ENCODE measurements at places on chromosomes 5 and 9.
A peak's percentile ranks its signal among the peaks of the same experiment; 100 is the strongest.

GRCh38 chr5:172454358-172455086, at the start of gene SH3PXD2B:
Gene SH3PXD2B (minus strand): TSS chr5:172454525. CDS start chr5:172454352, 173 bp downstream.
- peak; percentile 76 for DNase-seq

GRCh38 chr5:180396926-180397325, 43.8 kb upstream of the GFPT2 start:
- peak; percentile 11 for DNase-seq

GRCh38 chr5:177333420-177334154, 17.9 kb downstream of the LMAN2 start:
- no peak for DNase-seq

DNA sequence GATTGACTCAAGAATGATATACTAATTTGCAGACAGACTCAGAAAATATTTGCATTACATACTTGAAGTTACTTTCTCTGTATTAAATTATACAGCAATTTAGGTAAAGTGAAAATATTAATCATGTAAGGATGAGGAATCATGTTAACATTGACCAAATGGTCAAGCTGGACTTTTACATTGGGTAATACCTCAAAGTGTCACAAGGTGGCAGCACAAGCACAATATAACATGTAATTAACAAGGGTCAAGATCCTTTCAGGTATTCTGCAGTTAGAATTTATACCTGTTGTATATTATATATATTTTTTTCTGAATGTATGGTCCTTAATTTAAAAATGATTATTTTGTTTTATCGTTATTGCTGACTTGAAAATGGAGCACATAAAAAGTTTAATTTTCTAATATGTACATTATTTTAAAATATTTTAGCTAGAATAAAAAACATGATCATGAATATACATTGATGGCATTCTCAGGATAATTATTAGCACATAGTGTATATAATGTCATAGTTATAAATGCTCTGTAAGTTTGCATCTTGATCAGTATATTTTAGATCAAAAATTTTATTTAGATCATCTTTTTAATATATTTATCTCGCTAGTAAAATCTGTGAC, 8.6 kb downstream of the HAPLN1 start:
- peak; percentile 65 for DNase-seq

GRCh38 chr5:63070001-63070400, 491.4 kb downstream of the LRRC70 start:
- DNase-seq, result no peak

- DNase-seq, result no peak
Measured at GRCh38 chr5:14687023-14687665, 22.6 kb downstream of the OTULIN start.

DNA sequence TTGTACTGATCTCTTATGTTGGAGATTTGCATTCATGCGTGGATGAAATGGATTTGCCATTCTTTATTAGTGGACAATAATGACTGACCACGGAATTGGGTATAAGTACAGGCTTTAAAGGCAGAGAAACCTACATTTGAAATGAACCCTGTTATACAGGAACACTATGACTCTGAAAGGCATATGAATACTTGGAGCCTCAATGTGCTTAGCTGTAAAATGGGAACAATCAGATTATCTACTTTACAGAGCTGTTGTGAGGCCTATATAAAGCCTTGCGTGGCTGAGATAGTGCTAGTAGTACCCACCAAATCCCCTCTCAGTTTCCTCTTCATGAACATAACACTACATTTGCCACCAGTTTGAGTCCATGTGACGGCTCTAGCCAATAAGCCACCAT, 18.9 kb upstream of the MGAT1 start:
- DNase-seq, result no peak

DNA sequence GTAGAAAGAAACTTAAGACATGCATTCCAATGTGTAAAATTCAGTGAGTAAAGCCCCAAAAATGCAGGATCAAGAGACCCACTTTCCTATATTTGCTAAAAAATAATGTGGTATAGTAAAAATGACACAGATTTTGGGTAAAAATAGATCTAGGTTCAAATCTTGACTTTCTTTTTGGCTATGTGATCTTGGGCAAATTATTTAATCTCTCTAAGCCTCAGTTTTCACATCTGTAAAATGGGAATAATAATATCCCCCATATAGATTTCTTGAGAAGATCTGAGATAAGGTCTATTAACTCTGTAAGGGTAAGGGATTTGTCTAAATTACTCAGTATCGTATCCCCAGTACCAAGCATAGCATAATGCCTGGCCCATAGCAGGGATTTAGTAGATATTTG, 172.3 kb downstream of the CARTPT start:
- no peak for DNase-seq

DNA sequence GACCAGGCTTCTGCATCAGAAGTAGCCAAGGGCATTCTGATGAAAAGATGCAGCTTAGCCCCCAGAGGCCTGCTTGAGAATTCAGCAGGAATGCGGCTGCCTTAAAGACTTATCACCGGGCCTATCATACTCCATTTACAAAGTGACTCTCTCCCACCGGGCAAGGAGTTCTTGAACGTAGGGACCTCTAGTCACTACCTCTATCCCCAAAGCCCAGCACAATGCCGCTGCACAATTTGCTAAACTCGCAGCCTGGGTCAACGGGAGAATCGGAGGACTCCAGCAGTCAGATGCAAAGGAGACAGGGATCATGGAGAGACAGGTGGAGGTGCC, 661 bp downstream of the PDCL start:
- DNase-seq, result no peak

GRCh38 chr5:114657342-114658130, 295.7 kb downstream of the KCNN2 start:
- DNase-seq, result no peak

GRCh38 chr5:106757672-106758071, 913.1 kb downstream of the EFNA5 start:
- DNase-seq, result no peak

DNA sequence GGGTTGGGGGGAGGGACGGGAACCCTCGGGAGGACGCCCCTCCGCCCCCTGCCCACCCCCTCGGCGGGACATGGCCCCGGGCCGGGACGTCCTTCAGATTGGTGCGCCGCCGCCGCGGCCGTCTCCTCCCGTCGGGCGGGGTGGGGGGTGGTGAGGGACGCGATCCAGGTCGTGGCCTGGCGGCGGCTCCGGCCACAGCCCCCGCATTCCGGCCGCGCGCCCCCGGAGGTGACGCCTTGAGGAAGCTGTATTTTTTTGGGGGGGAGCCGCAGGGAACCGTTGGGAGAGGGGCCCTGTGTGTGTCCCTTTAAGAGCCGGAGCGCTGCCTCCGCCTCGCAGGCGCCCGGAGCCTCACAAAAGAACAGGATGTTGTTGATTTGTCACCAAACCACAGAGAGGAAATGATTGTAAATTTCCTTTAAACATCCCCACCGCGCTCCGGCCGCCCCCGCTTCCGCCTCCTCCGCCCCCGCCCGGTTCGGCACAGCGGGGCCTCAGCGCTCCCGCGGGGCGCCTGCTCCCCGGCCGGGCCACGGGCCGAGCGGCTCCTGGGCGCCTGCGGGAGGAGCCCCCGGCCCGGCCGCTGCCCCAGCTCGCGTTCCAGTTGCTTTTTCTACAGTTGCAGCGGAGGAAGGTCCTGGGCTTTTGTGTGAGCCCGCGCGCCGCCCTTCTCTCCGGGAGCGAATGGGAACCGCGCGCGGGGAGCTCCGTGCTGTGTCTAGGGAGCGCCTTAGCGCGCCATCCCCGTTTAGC, 32.1 kb upstream of the SPRY4 start:
- peak; percentile 67 for DNase-seq

- peak; percentile 12 for DNase-seq
Measured at GRCh38 chr9:135023088-135023785, 64.2 kb upstream of the OLFM1 start.

DNA sequence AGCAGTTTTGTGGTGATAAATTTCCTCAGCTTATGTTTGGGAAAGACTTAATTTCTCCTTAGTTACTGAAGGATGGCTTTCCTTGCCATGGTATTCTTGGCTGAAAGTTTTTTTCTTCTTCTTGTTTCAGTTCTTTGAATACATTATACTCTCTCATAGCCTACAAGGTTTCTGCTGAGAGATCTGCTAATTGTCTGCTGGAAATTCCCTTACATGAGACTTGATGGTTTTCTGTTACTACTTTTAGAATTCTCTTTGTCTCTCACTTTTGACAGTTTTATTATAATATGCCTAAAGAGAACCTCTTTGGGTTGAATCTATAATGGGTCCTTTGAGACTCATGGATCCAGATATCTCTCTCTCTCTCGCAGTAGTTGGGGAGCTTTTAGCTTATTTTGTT, 693.6 kb downstream of the PRELID2 start:
- DNase-seq, result no peak

All from NCI-H446 (cell line).